ENCODE measurements at places on chromosomes 16 and 17.

GRCh38 chr16:83577078-83577745 lies 230.6 kb upstream of the HSBP1 start:
- DNase-seq: no peak

DNA sequence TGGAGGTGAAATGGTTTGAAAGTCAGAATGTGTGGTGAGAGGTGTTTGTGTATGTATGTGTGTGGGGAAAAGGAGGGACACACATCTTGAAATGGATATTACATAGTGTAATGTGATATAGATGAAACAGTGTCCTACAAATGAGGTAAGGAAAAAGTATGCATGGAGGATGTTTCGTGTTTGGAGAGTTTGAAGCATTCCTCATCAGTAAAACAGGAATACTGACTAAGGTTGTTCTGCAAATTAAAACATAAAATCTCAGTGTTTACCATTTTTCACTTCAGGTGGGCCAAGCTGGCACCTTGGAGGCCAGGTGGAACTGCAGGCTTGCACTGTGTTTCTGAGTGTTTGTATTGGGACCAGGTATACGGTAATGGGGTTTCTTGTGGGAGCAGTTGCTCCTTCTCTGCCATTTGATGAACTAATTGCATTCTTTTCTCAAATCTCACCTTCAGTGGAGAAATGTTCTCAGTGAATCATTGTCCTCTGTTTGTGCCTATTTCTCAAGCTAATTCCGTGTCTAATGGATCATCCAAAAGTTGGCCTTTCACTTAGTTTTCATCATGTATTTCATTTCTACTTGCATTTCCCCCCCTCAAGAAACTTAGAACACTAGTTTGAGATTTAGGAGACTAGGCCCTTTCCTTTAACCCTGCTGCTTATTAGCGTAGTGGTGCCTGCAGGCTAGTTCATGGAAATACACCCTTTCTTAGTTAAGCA lies 8.2 kb upstream of the TBKBP1 start:
- DNase-seq: no peak

DNA sequence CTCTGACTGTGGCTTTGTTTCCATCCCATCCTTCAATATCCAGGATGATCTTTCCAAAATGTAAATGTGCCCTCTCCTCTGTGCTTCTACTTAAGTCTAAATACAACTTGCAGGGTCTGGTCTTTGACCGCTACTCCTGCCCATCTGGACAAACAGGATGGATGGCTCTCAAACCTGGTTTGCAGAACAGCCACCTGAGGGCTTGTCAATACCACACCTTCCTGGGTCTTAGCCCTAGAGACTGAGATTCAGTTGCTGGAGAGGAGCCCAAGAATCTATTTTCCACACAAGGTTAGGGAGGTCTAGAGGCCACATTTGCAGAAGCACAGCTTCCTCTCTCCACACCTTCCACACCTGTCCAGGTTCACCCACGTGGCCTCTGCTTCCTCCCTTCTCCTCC lies 1.9 kb upstream of the GRB7 start:
- DNase-seq: no peak

DNA sequence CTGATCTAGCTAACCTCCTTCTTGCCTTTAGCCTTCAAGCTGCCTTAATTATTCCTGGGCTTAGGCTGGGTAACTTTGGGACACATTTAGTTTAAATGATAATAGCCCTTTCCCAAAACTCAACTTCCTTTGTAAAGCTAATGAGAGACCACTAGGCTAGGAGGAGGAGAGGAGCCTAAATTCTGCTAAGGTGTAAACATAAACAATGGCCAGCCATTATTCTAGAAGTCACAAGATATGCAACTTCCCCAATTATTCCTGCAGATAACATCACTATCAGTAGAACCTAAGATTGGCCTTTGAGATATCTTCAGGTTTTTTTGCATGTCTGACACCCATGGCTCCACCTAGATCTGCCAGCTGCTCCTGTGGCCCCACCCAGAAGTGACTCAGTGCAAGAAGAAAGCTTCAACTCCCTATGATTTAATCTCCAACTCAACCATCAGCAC lies 131.2 kb upstream of the FAM20A start:
- no peak for DNase-seq

- no peak for DNase-seq
Measured at GRCh38 chr16:23889189-23889588, 53.4 kb downstream of the PRKCB start.

GRCh38 chr17:40536295-40537171 lies 28.7 kb downstream of the CCR7 start:
- no peak for DNase-seq

DNA sequence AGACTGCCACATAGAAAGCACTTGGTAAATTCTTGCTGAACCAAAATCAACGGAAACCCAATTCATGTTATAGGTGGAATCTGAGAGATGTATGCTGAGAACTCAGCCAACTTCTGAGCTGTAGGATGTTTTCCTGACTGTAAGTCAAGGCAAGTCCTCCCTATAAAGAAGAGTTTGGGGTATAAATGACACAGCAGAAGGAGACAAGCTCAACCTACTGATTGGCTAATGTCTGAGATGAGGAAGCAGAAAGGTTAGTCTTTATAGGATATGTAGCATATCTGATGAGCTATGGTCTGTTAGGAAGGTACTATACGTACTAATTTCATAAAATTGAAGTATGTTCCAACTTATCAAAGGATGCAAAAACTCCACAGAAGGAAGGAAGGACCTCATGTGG lies 99.5 kb downstream of the XYLT1 start:
- no peak for DNase-seq

DNA sequence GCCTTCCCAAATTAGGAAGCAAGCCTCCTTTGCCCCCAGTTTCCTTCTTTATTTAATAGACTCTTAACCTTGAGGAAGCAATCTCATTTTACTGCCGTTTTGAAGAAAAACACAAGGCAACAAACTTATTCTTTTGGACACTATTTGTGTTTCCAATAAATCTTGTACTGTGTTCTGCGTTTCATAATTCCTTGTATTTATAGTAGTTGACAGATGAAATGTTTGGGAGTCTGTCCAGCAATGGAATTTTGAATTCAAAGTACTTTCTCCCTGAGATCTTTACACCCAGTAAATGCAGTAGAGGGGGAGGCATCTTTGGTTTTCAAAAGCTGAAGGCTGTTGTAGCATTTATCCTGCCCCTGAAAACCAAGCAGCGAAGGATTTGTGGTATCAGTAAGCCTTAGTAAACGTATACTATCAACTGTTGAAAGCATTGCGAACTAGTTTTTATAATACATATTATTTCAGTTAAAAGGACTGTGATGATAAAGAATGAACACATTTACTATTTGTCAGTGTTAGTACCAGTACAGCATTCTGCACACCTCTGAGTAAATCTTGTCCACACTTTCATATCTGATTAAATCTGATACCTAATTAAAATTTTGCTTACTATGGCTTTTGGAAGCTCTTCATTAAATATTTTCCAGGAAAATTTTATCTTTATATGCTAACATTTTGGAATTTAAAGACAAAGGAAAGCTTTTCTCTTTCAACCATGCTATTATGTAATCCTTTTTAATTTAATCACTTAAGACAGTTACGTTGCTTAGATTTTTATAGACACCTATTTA lies 83.1 kb downstream of the TNRC6C start:
- no peak for DNase-seq

DNA sequence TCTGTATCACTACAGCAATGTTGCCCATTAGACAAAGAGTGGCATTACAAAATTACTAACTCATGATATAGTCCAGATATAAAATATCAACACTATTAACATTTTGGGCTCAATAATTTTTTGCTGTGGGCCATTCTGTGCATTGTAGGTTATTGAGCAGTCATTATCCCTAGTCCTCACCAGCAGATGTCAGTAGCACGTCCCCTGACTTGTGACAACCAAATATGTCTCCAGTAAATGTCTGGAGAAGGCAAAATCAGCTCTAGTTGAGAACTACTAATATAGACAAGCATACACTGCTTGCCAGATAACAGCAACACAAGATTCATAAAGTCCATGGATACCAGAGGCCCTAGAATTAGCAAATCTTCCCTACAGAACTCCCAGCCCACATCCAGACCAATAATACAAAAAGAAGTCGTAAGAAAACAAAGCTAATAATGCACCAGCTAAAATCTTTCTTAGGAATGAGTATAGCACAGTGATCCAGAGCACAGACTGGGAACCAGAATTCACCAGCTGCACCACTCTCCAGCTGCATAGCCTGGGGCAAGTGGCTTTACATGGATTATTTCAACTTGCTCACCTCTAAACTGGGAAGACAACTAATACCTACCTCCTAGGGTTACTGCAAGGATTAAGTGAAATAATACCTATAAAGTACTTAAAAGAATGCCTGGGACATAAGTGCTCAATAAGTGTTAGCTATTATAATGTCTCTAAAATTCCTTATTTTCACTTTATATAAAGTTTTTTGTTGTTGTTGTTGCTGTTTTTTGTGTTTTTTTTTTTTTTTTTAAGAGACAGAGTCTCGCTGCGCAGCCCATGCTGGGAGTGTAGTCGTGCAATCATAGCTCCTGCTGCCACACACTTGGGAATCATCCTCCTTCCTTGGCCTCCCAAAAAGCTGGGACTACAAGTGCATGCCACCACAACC lies 23.7 kb downstream of the HELZ start:
- no peak for DNase-seq

- DNase-seq: no peak
Measured at GRCh38 chr17:11305524-11305923, 64.5 kb downstream of the SHISA6 start.

DNA sequence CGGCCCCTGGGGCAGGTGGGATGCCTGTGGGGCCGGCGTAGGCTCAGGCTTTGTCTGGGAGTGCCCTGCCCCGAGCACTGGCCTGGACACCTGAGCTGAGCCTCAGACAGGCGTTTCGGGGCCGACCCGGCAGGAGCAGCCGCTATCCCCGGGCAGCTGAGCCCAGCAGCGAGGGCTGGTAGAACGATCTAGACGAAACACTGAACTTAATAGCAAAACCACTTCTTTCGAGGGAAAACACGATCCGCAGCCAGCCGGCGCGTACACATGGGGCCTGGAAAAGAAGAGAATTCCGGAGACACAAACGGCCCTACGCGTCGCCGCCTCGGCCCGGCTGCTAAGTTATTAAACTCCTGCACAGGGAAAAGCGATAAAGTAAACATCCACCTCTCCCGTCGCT lies 22.0 kb upstream of the SSTR5 start:
- DNase-seq: no peak

- no peak for DNase-seq
Measured at GRCh38 chr16:63774302-63774701, 1347.6 kb downstream of the CDH11 start.

DNA sequence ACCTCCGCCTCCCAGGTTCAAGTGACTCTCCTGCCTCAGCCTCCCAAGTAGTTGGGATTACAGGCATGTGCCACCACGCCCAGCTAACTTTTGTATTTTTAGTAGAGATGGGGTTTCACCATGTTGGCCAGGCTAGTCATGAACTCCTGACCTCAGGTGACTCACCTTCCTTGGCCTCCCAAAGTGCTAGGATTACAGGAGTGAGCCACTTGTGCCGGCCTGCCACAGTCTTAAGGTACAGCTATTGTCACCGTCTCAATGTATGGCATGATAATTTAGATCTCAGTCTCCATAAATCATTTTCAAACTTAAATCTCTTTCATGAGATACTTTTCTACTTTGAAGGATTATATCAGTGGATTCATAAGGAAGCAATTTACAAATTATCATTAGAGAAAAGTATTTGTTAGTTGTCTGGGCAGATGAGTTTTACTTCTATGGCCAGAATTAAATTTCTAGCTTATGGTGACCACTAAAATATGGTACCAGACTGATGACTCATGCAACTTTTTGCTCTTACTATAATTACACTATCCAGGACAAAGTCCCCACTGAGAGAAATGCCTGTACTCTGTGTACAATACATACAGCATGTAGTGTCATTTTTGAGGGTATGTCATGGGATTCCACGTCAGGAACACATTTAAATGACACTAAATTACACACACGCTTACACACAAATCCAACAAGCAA lies 1230.3 kb upstream of the GOT2 start:
- no peak for DNase-seq

GRCh38 chr17:79010304-79010646 lies 711 bp upstream of the CANT1 start:
- no peak for DNase-seq

GRCh38 chr17:40219594-40220338 lies 662 bp downstream of the WIPF2 start:
- DNase-seq: peak; percentile 33

- peak; percentile 77 for DNase-seq
Measured at GRCh38 chr17:48492401-48493298, 38.2 kb downstream of the HOXB1 start.

DNA sequence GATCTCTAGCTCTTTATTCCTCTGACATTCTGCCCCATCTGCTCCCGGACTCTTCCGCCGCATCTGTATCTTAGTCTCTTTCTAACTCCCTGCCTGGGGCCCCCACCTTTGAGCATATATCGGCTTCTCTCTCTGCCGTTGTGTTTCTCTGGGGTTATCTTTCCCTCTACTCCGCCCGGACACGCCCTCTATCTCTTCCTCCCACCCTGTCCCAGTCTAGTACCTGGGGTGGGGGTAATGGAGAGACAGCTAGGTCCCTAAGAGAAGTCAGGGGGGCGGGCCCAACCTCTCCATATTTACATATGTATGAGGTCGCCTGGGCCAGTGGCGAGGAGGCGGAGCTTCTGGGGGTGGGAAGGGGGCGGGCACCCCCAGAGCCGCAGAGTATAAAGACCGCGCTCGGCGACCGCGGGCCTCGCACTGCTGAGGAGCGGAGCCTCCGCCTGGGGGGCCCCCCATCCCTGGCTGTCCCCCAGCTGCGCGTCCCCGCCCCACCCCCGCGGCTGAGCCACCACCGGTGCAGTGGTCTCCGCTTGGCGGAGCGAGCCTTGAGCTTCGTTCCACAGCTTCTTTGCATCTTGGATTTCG lies at the start of gene ATP1B2:
Gene ATP1B2 (plus strand): TSS at position 418 of the 588 bp plus-strand sequence. CDS start 593 bp downstream, outside the sequence.
- DNase-seq: peak; percentile 73

- DNase-seq: no peak
Measured at GRCh38 chr17:47864791-47865216, 13.8 kb upstream of the SP6 start.

- no peak for DNase-seq
Measured at GRCh38 chr17:17636272-17636885, 44.9 kb upstream of the PEMT start.

DNA sequence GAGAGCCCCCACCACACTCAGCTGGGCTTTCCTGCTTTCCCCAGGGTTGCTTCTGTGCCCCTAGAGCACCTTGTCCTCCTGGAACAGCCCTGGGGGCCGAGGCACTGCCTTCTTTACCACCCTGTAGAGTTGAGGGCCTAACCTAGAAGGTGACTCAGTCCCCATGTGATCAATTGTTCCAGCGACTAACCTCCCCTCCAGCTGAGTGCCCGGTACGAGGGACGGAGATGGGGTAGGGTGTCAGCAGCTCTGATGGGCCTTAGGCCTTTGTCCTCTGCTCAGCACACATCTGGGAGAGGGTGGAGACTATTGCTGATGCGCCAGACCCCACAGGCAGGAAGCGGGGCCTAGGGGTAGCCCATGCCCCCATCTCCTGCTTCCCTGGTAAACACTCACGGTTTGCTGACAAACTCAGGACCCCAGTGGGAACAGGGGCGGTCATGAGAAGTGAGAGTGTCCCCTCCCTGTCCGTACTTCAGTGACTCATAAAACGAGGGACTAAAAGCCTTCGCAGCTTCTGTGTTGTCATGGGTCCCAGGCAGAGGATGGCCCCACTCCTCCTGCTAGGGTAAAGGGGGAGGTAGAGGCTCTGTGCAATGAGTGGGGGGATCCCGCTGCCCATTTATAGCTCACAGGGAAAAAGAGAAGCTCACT lies 33.1 kb downstream of the NECAB2 start:
- DNase-seq: no peak
